H9 (cell line): ENCODE measurements at places on chromosomes 6 and 20. TPM values are rescaled to one million over a fixed set of nuclear protein-coding genes. Genes with fewer than 3 reads are reported as not detected.

POPDC3 gene
- 5.7 and 6.0 TPM in 2 replicates for total RNA-seq

LTB gene
- not detected in 2 replicates for total RNA-seq

FRK gene
- total RNA-seq: 0.09 and 0.15 TPM in 2 replicates

OTOR gene
- not detected in 2 replicates for total RNA-seq

SKIC2 gene
- total RNA-seq: 78.8 and 86.2 TPM in 2 replicates

C20orf204 gene
- total RNA-seq: 1.3 and 2.2 TPM in 2 replicates

TNXB gene
- 5.0 and 5.2 TPM in 2 replicates for total RNA-seq
